ENCODE measurements at places on chromosomes 6 and 20. TPM values are rescaled to one million over a fixed set of nuclear protein-coding genes. Genes with fewer than 3 reads are reported as not detected.

GRCh38 chr6:104943781-104944180 lies 13.1 kb upstream of the LIN28B start:
- no peak for DNase-seq

GRCh38 chr6:39934131-39934757 lies at the start of gene MOCS1:
Gene MOCS1, minus strand, starts transcription at chr6:39934462. Its CDS starts 45 bp downstream, at chr6:39934417.
- DNase-seq, result peak; percentile 93

Gene SLC13A3
- total RNA-seq, result 0.30 TPM

Gene VWA7
- total RNA-seq, result 9.5 TPM

DNA sequence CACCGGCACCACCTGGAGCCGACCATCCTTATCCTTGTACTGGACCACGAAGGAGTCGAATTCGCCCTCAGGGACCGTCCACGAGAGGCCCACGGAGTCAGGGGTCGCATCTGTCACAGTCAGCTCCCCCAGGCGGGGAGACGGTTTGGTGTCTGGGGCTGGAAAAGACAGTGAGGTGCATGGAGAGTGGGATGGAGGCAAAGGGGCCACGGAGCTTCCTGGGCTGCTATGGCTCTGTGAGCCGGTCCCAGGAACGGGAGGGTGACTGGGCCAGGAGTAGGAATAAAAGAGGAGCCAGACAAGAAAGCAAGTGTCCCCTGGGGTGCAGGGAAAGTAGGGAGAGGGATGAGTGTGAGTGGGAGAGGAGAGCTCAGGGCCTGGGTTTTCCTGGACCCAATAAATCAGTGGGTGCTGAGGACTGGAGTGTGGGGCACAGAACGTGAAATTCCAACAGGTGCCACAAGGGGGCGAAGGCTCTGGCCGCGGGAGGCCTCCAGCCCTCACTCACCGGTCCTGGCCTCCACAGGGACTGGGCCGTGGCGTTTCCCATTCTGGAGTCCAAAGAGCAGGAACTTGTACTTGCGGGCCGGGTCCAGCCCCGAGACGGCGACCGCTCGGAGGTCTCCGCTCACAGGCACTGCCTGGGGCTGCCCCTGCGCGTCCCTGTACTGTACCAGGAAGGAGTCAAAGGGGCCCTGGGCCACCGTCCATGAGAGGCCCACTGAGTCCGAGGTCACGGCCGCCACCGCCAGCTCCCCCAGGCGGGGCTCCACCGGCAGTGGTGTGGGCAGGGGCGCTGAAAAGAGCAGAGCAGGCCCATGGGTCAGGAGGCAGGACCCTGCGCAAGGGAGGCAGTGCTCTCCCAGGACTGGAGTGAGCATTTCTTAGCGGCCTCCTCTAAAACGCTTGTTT lies 9.9 kb downstream of the CYP21A2 start:
- peak; percentile 84 for DNase-seq

Gene PROKR2
- not detected for total RNA-seq

Gene DDR1
- total RNA-seq, result 23.2 TPM

GRCh38 chr6:3788408-3789017 lies 37.0 kb upstream of the PXDC1 start:
- DNase-seq, result no peak

DNA sequence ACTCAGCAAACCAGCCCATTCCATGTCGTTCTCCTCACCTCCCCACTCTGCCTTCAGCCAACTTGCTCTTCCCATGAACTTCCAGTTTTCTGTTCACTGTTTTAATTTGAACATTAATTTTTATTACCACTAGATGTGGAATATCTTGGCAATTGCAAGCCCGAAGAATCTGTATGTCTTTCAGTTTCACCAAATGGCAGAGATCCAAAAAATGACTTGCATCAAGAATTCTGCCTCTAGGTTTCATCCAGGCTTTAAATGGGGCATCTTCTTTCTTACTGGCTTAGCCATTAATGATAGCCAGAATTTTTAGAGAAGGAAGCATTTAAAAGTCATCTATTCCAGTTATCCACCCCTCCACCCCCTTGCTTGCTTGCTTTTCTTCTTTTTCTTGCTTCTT lies 39.0 kb downstream of the CAP2 start:
- no peak for DNase-seq

Gene ASIP
- 18.9 TPM for total RNA-seq

Gene SSTR4
- not detected for total RNA-seq

DNA sequence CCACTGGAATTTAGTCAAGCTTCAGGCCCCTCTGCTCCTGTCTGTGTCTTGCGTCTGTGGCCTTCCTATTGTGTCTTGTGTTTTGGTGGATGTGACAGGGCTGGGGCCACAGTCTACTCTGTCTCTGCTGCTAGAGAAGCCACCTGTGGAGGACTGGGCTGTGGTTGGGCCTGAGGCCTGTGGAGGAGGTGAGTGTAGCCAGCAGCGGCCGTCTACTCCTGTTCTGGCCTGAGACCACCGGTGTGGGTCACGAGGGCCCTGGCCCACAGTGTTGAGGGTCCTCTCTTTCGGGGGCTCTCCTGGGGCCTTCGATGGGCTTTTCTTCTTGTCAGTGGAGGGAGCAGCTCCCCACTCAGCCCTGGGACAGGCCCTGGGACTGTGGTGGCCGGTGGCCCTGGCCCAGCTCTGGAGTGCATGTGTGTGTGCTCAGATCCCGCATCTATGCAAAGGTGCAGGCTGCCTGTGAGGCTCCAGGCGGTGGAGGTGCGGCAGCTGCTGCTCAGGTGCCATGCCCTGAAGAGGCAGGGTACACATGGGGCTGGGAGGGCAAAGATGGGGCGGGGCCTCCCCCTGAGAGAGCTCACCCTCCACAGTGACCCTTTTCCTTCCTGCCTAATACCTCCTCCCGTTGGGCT lies 20.8 kb downstream of the SDCBP2 start:
- no peak for DNase-seq

Gene TREM2
- 0.35 TPM for total RNA-seq

Gene UBE2C
- 1.1 TPM for total RNA-seq

Gene BANF2
- not detected for total RNA-seq

GRCh38 chr20:12660918-12661317 lies 347.9 kb upstream of the SPTLC3 start:
- no peak for DNase-seq

Gene RGS17
- total RNA-seq, result 0.05 TPM

DNA sequence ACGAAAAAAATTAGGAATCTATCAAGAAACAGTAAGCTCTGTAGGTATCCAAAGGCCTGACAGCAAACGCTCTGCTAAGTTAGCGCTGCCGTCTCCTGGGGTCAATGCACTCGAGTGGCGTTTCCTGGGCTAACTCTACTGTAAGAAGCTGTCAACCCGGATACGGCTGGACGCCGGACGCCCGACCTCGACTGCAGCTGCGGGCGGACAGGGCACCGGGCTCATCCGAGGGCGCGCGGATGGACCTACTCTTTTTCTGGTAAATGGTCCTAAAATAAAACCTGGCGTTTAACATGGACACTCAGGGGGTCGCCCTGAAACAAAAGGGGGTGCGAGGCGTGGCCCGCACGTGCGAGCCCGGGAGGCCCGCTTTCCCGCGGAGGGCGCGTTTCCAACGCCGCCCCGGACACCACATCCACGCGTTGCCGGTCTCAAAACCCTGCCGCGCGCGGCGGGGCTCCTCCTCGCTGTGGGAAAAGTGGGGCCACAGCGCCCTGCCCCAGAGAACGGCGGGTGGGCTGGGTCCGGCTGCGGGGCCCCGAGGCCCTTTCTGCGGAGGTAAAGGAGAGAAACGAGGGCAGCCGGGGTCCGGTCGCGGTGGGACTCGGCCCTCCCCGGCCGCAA lies 537 bp downstream of the TCP1 start:
- DNase-seq, result peak; percentile 55

Gene CLPSL2
- total RNA-seq, result not detected

Gene ARFGEF3
- total RNA-seq, result 0.86 TPM

DNA sequence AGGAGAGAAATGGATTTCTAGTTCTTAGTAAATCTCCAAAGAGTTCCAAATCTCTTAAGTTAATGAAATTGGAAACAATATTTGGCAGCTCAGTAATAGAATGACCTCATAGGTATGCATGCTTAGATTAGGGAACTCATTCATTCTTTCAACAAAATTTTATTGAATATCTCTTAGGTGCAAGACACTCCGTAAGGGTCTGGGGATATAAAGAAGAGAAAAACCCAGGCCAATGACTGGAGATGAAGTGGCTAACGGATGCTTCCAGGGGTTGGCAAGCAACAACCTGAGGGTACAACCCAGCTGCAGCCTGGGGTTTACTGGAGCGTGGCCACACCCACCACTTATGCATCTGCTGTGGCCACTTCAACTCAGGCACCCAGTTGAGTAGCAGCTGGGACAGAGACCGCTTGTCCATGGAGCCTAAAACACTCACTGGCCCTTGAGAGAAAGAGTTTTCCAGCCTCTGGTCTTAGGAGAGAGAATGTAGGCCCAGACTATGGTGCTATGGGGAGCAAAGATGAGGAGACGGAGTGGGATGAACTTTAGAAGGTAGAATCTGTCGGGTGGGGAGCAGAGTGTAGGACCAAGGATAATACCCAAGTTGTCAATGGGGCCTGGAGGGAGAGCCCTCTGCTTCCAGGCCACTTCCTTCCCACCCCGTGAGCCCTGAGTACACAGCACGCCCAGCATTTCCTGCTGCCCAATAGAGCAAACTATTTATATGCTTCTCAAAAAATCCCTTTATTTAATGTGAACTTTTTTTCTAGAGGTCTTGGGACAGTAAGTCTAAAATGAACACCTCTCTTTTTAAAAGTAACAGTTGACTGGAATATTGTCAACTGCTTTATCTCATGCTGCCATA lies 46.8 kb upstream of the PXDC1 start:
- no peak for DNase-seq

DNA sequence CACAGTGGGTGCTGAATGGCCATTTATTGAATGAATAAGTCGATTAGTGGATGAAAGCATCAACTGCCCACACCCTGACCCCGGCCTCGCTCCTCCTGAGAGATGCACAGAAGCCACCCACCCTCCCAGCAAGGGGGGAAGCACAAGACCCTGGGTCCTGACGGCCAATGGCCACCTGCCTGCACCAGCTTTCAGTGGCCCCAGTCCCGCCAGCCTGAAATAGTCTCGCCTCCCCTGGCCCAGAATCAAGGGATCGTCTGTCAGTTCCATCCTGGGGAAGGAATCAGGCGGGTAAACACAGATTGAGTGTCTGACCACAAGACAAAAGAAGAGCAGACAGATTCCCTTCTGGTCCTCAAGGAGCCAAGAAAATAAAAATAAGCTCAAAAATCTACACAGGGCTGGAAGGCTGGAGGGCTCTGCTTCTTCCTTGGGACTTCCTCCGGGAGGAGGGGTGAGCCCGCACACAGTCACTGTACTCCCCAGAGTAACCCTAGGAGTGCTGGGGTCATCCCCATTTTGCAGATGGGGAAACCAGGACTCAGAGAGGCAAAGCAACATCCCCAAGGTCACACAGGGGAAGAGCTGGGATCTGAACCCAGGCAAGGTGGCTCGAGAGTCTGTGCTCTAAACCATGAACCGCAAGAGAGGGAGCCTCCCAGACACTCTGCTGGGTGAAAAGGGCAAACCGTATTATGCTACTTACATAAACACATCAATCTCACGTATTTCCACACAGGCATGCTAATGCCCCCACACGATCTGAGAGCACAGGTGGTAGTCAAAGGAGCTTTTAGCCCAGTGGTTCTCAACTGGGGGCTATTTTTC lies 7.8 kb downstream of the PREX1 start:
- no peak for DNase-seq

DNA sequence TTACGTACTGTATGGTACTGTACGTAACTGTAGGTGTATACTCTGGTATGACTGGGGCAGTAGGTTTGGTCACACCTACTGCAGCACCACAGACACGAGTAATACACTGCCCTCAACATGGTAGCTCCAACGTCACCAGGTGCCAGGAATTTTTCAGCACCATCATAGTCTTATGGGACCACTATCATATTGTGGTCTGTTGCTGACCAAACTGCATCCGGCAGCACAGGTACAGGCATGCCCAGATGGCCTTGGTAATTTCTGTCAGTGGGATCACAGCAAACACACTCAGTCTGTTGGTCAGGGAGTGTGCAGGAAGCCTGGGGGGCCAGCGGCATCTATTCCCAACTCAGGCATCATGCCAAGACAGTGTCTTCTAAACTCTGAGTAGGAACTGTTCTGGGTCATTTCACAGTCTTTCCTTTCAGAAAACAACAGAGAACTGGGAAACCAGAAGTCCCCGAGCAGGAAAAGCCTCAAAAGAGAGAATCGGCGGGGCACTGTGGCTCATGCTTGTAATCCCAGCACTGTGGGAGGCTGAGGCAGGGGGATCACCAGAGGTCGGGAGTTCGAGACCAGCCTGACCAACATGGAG lies 5.8 kb downstream of the YTHDF1 start:
- no peak for DNase-seq

DNA sequence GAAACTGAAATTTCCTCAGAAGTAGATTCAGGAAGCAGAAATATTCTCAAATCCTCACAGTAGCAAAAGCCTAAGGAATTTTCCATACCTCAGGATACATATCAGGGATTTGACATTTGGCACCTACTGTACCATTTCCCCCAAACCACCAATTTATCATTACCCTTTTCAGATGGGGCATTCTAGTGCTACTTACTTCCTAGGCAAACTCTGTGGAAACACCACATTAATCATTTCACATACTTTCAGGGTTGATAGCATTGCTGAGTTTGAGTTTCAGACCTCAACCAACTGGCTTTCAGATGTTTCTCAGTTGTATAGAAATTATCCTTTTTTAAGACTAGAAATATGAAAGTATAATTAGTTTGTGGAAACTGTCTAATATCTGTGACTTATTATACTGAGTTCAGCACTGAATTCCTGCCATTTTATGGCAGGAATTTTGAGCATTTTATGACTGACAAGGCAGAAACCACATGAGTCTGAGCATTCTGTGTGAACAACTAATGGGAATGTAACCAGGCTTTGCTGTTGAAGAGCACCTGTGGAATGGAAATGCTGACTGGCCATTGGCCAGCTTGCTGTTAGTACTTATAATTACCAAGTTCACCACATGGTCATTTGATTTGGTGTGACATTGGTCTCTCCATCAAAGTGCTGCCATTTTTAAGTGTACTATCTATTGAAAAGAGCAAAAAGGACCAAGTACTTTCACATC lies 35.1 kb upstream of the IRAK1BP1 start:
- no peak for DNase-seq

Gene TINAG
- 0.16 TPM for total RNA-seq

DNA sequence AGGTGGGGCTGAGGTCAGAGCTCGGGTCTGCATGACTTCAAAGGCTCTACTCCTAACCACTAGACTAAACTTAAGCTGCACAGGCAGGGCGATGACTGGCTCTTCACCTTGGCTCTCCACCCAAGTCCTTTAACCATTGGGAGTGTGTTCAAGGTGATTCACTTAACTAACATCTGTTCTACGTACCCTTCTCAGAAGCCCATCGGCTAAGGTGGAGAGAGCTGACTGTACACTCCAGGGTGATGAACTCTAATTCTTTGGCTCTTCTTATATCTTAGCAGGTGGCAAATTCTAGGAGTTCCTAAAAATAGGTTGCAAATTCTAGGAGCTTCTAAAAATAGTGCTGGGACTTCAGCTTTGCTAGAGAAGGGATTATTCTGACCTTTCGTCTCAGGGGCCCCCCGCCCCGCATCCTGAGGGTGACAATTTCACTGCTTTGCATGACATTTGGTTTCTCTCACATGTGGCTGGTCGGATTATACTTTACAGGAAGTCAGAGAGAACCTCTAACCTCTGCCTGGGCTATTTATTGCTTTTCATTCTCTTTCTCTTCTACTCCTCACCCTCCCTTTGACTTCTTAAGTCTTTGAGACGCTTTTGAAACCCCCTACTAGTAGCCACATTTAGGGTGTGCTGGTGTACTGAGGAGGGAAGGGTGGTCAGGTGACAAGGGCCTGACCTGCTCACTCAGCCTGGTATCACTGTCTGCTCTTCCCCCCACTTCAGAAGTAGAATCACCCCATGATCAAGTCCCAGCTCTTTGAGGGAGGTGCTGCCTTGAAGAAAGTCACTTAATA lies 55.5 kb downstream of the PRDM1 start:
- no peak for DNase-seq

Gene SGK2
- 0.38 TPM for total RNA-seq

Data from Right ventricle myocardium superior (tissue), 1 donor.